ENCODE measurements at places on chromosomes 7 and 10. TPM values are rescaled to one million over a fixed set of nuclear protein-coding genes. Genes with fewer than 3 reads are reported as not detected.

The GDF2 gene
- not detected for total RNA-seq

The FXYD4 gene
- 0.44 TPM for total RNA-seq

The ANKRD26 gene
- total RNA-seq: 4.3 TPM

The KAT6B gene
- total RNA-seq: 24.6 TPM

The FANK1 gene
- not detected for total RNA-seq

The CFAP43 gene
- not detected for total RNA-seq

The GIMAP7 gene
- total RNA-seq: 46.9 TPM

The TLX1 gene
- total RNA-seq: not detected

The RBM20 gene
- total RNA-seq: not detected

The ABCB4 gene
- total RNA-seq: not detected

The LEP gene
- not detected for total RNA-seq

The SKIDA1 gene
- 0.05 TPM for total RNA-seq

The NEBL gene
- total RNA-seq: 0.22 TPM

Data from activated T-helper 1 cell treated with anti-CD3 and anti-CD28 coated beads, Interleukin-12 subunit alpha, Interleukin-12 subunit beta, Interleukin-2, Interleukin-4 antibody, amounts not matched to agents 30 ng/mL and 10 ng/mL and 1 ng/mL, durations not matched to agents 14 hours and 24 hours and 36 hours (primary cell).